Activated naive CD4-positive, alpha-beta T cell treated with anti-CD3 and anti-CD28 coated beads, Interleukin-2, amount 50 U/mL, for 72 hours (primary cell): ENCODE measurements at places on chromosomes 5 and 9.

- DNase-seq = no peak
Observed at GRCh38 chr9:134445000-134445399, 118.7 kb downstream of the RXRA start.

DNA sequence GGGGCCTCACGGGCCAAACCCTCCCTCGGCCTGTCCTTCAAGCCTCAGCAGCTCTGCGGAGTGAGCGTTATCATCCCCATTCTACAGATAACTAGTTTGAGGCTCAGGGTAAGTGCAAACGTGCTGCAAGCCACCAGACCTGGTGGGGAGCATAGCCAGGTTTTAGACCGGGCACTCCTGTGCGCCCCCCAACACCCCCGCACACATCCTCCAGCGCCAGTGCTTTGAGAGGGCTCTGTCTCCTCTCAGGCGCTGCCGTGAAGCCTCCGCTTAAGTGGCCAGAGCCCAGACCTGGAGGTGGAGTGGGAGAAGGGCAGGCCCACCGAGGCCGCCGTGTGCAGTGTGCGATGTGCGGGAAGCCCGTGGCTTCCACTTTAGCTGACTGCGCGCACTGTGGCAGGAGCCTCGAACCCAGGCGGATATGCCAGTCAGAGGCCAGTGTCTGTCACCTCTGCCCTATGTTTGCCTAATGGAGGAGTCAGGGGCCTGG is 1.6 kb upstream of the MGAT1 start:
- DNase-seq = no peak

- no peak for DNase-seq
Observed at GRCh38 chr5:13708906-13709305, 235.6 kb downstream of the DNAH5 start.

- DNase-seq = no peak
Observed at GRCh38 chr9:80375477-80375876, 803.7 kb downstream of the TLE4 start.

DNA sequence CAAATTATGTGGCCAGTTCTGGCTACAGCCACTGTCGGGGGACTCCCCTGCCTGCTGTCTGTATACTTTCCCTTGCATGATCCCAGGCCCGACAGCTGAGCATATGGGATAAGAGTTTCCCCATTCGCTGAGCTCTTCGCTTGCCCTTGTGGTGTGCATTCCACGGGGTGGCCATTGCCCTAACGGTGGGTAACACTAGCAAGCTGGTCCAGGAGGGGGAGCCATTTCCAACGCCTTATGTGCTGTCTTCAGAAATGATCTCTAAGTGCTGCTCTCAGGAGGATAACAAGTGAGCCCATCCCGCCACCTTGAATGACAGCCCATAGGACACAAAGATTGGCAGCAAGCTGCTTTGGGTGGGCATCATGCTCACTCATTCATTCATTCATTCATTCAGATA is 190.9 kb downstream of the FSTL4 start:
- peak; percentile 27 for DNase-seq
